ENCODE measurements at places on chromosomes 13 and 19. TPM values are rescaled to one million over a fixed set of nuclear protein-coding genes. Genes with fewer than 3 reads are reported as not detected.

Gene C19orf33
- total RNA-seq, result 0.94 TPM

GRCh38 chr13:46839399-46839798, 42.4 kb upstream of the ESD start:
- no peak for DNase-seq

DNA sequence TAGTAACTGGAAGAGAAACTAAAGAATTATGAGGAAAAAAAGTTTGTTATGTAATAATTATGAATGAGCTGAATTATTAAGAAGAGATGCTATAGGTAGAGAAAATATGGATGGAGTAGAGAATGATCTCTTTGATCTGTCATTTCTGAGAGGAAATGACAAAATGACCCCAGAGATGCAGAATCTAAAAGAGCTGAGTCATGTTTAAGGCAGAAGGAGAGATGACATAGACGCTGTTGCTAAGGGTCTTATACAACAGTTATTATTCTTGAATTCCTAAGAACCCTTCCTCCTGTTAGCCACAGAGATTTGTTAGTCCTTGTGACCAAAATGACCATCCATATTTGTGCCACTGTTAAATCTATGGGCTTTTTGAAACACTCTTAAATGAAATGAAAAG, 58.3 kb upstream of the FREM2 start:
- DNase-seq, result no peak

DNA sequence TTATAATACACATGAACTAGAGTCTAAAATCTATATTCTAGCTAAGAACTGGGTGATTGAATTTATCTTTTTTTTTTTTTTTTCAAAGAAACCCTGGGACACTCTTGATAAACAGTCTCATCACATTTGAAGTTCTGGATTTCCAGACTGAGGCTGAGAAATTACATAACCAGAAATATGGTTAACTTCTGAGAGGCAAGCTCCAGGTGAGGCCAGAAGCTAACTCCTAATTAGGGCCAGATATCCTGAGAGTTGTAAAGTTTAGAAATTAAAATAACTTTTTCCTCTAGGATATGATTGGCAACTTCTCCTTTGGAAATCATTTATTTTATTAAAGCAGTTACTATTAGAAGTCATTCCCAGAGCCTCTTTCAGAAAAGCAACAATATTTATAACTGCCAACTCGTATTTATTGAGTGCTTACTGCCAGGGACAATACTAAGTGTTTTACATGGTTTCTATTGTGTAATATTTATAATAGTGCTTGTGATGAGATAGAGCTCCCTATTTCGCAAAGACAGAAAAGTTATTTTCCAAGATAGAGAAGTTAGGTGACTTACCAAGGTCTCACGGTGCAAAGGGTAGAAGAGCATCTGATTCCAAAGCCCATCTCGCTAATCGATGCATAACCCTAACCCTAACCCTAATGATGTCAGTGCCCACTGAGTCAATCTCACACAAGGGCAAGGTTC, 187.7 kb downstream of the DCT start:
- DNase-seq, result no peak

Gene KIR2DL1
- total RNA-seq, result not detected

- no peak for DNase-seq
Observed at GRCh38 chr19:41064974-41065569, 23.2 kb upstream of the CYP2A13 start.

GRCh38 chr13:77776704-77777103, 79.2 kb downstream of the SLAIN1 start:
- no peak for DNase-seq

DNA sequence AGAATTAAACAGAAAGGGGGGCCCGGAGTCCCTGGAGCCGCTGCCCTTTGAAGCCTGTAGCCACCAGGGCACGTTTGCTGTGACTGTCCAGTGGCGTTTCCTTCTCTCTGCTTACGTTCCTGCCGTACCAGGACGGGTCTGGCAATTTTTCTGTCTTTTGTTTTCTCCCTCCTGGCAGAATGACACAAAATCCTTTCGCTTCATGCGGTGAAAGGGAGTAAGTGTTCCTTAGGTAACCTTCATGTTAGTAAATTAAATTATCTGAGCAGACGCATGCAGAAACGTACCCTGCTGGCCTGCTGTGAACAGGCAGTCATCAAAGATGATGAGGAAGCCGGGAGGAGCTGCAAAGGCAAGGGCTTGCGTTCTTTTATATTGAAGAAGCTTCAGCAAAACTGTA, 299.3 kb upstream of the ARGLU1 start:
- DNase-seq, result no peak

- DNase-seq, result no peak
Observed at GRCh38 chr13:41694545-41695301, 237.4 kb downstream of the RGCC start.

Gene MLLT1
- 30.3 TPM for total RNA-seq

DNA sequence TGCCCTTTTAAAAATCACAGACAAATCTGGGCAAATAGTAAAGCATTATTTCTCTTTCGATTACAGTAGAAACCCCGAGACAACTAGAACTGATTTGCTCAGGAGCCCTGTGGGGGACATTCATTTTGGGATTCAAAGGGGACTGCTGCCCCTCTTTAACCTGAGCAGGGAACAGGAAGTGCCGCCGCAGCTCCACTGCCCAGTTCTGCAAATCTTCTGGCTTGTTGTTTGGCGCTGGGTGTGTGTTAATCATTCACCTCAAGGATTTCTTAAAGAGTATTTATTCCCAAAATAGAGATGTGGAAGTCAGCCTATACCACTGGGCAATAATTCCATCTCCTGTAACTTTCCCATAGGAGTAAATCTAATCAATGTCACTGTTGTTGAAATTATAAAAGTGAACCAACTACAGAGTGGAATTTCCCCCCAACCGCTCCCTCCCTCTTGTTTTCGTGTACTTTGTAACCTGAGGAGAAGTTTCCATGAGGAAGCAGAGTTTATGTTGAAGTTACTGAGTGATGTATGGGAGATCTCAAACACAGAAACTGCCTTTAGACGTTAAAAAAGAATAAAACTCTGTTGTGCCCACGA, 515.8 kb downstream of the KLF12 start:
- DNase-seq, result no peak

GRCh38 chr13:77267362-77267761, 59.5 kb downstream of the MYCBP2 start:
- DNase-seq, result no peak

- DNase-seq, result no peak
Observed at GRCh38 chr19:48393559-48394330, at the start of gene GRIN2D. GRIN2D (plus strand) TSS chr19:48393668; CDS start chr19:48398393, 4,725 bp downstream.

Gene SWSAP1
- 2.9 TPM for total RNA-seq

DNA sequence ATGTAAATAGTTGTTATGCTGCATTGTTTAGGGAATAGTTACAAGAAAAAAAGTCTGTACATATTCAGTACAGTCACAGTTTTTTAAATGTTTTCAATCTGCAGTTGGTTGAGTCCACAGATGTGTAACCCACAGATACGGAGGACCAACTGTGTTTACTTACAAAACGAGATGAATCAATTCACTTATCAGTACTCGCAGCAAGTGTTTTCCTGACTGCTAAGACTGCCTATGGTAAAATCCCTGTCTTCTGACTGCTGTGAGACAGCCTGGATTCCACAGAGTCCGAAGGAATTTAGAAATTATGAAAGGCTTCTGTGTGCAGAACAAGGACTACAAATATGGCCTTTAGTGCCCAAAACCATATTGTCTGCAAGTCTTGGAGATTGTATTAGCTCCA, 45.7 kb upstream of the C1QTNF9 start:
- DNase-seq, result no peak

GRCh38 chr19:43408043-43408442, 6.6 kb upstream of the TEX101 start:
- DNase-seq, result no peak

Gene EHD2
- total RNA-seq, result not detected

DNA sequence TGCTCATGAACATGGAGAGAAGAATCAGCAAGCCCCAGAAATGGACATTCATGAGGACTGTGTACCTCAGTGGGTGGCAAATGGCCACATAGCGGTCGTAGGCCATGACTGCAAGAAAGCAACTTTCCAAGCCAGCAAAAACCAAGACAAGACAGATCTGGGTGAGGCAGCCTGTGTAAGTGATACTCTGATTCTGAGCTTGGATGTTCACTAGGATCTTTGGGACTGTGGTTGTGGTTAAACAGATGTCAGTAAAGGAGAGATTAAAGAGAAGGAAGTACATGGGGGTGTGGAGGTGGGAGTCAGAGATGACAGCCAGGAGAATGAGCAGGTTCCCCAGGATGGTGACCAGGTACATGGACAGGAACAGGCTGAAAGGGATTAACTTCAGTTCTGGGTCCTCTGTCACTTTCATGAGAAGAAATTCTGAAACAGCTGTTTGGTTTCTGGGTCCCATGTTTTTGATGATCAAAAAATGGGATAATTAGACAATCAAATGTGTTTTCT, at the start of gene OR7G1:
TSS of gene OR7G1 (minus strand) at position 457 of the 507 bp plus-strand sequence. CDS start at position 457, 0 bp downstream.
- DNase-seq, result no peak

GRCh38 chr19:1746401-1747284, 6.7 kb upstream of the ONECUT3 start:
- DNase-seq, result no peak

Gene KRTDAP
- not detected for total RNA-seq

Gene GIPC3
- total RNA-seq, result 0.42 TPM

- no peak for DNase-seq
Observed at GRCh38 chr19:39327363-39328045, 6.8 kb upstream of the LRFN1 start.

GRCh38 chr13:63381078-63381859, 1965.6 kb upstream of the PCDH20 start:
- no peak for DNase-seq

DNA sequence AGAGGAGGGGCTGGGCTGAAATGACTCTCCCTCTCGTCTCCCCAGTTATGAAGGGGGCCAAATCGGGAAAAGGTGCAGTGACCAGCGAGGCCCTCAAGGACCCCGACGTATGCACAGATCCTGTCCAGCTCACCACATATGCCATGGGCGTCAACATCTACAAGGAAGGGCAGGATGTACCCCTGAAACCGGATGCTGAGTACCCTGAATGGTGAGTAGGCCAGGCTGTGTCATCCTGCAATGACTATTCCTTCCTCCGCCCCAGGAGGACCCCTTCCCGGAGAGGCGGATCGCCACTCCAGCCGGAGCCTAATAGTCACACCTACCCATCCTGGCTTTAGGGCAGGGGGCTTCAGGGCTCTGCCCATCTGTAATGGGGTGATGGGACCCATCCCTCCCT, 2.6 kb downstream of the MRPL54 start:
- no peak for DNase-seq

Gene NRTN
- total RNA-seq, result 0.39 TPM

- no peak for DNase-seq
Observed at GRCh38 chr13:49524740-49525501, 29.2 kb downstream of the PHF11 start.

Gene ZNF90
- total RNA-seq, result 4.0 TPM

DNA sequence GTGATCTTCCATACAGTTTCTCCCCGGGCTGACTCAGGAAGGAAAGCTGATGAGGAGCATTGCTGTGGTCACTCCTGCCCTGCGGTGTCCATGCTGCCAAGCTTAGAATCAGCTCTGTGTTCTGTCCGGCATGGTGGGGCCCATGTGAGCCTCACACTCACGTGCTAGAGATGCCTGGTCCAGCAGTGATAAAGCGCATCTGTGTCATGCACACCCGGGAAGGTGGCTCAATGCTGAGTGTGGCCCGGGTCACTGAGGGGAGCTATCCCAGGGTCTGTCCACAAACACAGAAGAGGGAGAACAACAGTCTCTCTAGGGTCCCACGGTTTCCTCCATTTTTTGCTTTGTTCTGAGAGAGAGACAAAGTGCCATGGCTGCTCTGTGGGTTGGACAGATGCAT, 3.5 kb upstream of the LILRB1 start:
- no peak for DNase-seq

Gene IRGC
- not detected for total RNA-seq

- no peak for DNase-seq
Observed at GRCh38 chr19:35565016-35565856, 1.8 kb upstream of the ATP4A start.

Gene KANK3
- 2.9 TPM for total RNA-seq

- no peak for DNase-seq
Observed at GRCh38 chr13:106484537-106485193, 50.8 kb downstream of the EFNB2 start.

DNA sequence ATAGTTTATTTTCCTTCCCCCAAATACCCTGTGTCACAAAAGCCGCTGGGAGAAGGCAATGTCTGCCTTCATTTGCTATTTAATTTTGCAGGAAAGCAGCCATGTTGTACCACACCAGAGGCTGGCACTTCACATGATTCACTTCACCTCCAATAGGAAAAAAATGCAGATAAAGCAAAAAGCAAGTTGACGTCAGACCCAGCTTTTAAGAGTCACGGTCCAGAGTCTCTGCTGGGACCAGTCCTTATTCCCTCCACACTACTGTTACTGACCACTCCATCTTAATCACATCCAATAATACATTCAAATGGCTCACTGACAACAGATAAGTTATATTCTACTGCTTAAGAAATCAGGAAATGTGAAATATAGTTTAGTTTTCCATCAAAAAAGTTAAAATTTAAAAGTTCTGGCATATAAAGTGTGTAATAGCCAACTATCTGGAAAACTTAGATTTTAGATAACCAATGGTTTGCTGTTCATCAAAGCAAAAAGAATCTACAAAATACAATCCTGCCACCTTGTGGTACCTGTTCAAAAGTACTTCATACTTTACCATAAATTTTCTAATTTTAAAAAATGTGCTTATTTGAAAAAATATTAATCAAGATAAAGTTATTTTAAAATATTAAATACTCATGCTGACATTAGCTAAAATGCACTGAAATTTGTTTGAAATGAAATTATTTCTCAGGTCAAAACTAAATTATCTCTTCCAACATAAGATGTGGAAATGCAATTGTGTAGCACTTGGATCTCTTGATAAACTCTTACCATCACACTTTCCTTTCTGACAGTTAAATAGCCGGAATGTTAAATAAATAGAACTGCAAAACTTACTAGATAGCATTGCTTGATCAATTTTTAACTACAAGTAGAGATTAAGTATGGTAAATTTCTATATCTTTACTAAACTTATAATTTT, 97.3 kb downstream of the SERP2 start:
- DNase-seq, result no peak

DNA sequence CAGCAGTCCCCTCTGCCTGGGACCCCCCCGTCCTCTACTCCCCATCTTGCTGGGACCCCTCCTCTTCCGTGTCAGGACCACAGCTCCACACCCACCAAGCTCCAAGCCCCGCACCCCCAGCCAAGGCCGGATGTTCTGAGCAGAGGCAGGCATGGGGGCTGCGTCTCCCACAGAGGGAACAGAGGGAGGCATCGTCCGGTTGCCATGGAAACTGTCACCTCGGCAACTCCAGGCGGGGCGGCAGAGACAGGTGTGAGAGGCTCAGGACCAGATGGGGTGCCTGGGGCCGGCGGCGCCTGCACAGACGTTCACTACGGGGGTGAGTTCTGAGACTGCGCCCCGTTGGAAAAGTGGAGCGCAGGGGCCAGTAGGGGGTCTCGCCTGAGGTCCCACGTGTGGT, 5.4 kb downstream of the RNU6-9 start:
- DNase-seq, result no peak

Gene PODNL1
- 0.31 TPM for total RNA-seq

Gene PDX1
- not detected for total RNA-seq

Gene EBI3
- total RNA-seq, result not detected

- no peak for DNase-seq
Observed at GRCh38 chr13:99812625-99813024, 158.9 kb downstream of the ZIC5 start.

Gene LILRA5
- total RNA-seq, result 1.1 TPM
